ENCODE measurements at places on chromosomes 6 and 20.
A peak's percentile ranks its signal among the peaks of the same experiment; 100 is the strongest.

- DNase-seq = no peak
Measured at GRCh38 chr20:46823271-46823751, 71.3 kb upstream of the EYA2 start.

GRCh38 chr6:144820270-144820669 is 535.1 kb downstream of the UTRN start:
- no peak for DNase-seq

- DNase-seq = no peak
Measured at GRCh38 chr6:132246632-132247270, 154.5 kb downstream of the MOXD1 start.

GRCh38 chr6:12595161-12595811 is 121.3 kb upstream of the PHACTR1 start:
- DNase-seq = no peak

DNA sequence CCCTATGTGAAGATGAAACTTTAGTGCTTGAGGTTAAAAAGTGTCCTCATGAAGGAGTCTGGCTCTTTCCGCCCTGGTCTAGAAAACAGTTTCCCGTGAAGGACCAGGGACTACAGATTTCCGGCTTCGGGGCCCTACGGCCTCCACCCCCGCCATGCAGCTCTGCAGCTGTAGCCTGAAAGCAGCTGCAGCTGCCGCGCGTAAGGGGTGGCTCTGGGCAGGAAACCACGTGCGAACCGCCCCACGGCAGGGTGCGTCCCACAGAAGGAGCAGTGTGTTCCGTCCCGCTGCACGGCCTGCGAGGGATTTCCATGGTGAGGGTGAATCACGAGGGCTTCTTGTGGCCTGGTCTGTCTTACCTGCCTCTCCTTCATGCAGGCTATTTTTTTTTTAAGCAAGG is 117.0 kb downstream of the ERMARD start:
- peak; percentile 31 for DNase-seq

GRCh38 chr6:48613231-48613949 is 502.4 kb upstream of the PTCHD4 start:
- DNase-seq = no peak

GRCh38 chr6:161038229-161039031 is 46.9 kb downstream of the MAP3K4 start:
- DNase-seq = no peak

GRCh38 chr6:109299776-109300564 is 82.3 kb downstream of the CD164 start:
- no peak for DNase-seq

DNA sequence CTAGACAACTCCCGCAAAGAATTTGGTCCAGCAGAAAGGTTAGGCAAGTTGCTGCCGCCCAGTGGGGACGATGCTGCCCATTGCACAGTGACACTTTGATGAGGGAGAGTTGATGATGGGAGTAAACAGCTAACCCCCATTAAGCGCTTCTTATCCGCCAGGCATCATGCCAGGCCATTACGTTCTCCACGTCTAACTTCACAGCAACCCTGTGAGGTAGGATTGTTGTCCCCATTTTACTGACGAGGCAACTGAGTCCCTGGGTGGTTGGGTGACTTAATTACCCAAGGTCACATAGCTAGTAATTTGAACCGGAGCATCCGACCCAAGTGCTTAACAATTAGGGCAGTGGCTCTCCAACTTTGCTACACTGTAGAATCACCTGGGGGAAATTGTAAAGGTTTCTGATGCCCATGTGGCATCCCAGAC is 738 bp downstream of the RALGAPB start:
- DNase-seq = no peak

DNA sequence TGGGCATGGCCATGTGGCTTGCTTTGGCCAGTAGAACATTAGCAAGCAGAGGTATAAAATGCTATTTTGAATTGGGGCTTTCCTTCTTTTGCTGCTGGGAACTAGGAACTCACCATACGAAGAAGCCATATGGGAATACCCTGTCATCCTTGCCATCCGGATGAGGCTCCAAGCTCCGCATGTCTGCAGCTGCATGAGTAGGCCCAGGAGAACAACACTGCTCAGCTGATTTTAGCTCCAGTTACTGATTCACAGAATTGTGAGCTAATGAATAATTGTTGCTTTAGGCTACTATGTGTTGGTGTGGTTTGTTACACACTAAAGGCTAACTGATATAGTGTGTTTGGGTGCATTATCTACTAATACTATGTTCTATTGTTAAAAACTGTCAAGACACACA is 2.7 kb upstream of the PLCB4 start:
- DNase-seq = no peak

DNA sequence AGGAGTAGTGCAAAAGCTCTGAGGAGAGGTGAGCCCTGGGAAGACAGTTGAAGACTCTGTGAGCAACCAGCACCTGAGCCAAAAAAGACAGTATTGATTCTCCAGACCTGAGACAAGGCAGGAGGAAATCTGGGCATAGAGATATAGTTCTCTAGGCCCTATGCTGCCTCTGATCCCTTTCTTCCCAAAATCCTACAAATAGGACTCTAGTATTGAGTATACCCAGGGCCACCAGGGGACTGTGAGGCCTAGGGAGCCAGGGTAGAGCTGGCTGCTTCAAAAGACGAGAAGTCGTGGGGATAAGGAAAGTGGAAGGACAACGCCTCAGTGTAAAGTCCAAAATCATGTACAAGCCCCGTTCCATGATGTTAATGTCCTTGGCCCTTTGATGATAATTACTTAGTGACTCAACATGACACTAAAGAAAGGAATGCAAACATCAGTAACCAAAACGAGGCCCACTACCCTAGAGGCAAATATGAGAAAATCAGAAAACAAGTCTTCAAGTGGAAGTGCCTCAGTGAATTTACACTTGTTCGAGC is 197.3 kb upstream of the PROKR2 start:
- no peak for DNase-seq

DNA sequence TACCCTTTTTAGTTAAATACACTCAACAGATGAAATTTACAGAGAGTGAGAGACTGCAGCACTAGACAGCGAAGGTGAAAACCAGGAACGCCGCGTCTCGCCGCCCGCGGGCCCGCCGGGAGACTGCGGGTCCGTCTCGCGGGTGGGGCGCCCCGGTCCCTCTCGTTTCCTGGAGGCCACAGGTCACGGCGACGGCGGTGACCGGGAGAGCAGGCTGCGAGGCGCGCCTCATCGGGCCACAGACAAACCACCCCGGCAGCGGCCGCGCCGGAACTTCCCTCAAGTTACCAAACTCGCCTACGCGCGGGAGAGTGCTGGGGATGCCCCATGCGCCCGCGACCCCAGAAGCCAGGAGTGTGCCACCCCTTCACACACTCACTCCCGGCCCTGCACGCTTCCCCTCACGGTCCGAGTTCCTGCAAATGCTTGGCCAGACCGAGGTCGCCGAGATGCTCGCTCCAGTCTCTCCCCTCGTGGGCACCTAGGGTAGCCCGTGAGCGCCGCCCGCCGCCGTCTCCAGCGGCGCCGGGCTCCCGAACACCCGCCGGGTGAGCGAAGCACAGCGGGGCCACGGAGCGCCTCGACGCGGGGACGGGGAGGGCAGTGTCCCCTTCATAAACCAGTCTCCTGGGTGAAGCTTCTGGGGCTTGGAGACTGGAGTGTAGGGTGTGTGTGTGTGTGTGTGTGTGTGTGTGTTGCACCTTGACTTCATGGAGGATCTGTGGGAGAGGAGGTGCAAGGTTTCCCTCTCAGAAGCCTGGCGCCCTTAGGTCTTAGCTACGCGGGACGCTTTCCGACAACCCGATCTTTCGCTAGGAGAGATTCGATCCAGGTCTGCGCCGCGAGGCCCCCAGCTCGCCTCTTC is 1.4 kb downstream of the BACH2 start:
- peak; percentile 80 for DNase-seq

GRCh38 chr20:46614503-46614902 is 36.8 kb downstream of the SLC13A3 start:
- DNase-seq = no peak

- no peak for DNase-seq
Measured at GRCh38 chr6:14100138-14100537, 17.4 kb upstream of the CD83 start.

DNA sequence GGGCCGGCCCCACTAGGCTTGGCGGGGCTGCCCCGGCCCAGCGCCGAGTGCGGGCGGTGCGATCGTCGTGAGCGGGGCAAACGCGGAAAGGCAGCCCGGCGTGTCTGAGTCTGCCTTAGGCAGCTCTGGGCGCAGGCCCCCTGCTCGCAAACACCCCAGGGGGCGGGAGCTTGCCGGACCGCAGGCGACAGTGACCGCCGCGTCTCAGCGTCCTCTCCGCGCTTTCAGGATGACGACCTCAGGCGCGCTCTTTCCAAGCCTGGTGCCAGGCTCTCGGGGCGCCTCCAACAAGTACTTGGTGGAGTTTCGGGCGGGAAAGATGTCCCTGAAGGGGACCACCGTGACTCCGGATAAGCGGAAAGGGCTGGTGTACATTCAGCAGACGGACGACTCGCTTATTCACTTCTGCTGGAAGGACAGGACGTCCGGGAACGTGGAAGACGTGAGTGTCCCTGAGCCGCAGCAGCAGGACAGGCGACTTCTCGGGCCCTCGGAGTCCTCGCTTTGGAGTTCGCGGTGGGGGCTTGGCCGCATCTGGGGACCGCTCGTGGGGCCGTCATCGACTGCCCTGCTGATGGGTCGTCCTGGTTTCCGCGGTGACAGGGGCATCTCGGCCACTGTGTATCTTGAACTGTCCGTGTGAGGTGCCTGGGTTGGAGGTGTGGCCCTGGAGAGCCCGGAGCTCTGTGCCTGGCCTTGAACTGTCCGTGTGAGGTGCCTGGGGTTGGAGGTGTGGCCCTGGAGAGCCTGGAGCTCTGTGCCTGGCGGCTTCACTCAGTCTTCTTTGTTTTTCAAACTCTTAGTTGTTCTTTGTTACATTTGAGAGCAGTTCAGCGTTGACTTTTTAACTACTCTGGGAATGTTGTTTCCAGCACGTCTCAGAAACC is 786 bp downstream of the ADRM1 start:
- DNase-seq = no peak

DNA sequence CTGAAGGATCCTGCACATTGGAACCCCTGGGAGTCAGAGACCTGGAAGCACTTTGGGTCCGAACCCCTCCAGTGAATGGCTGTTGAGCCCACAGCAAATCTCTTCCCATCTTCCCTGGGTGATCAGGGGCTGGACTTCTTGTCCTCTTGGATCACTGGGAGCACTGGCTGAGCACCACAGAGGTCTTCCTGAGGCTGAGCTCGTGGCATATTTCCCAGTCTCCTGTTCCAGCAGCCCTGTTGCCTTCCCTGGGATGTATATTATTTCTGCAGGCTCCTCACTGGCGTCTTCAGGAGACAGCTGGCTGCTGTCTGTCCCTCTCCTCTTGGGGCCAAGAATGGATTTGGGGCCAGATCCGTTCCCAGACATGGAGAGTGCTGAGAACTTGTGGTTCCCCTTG is 43.4 kb downstream of the PTK7 start:
- DNase-seq = no peak

- no peak for DNase-seq
Measured at GRCh38 chr20:9867196-9867980, 28.5 kb upstream of the PAK5 start.

DNA sequence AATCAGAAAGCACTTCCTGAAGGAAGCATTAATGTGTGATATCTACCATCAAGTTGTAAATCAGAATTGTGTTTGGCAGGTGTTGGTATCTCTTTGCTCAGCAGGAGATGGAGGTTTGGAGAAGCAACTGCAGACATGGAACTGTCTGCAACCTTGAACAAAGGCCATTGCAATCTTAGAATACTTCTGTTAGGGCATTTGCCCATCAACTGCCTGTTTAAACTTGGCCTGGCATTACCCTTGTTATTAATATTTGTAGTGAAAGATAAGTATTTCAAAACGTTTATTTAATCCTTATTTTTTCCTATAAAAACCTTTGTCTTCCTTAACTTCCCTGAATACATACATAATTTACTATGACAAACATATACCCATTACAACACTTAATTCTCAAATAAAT is 14.1 kb downstream of the GSTA5 start:
- no peak for DNase-seq

GRCh38 chr20:61951695-61952533 is 113.8 kb downstream of the TAF4 start:
- no peak for DNase-seq

DNA sequence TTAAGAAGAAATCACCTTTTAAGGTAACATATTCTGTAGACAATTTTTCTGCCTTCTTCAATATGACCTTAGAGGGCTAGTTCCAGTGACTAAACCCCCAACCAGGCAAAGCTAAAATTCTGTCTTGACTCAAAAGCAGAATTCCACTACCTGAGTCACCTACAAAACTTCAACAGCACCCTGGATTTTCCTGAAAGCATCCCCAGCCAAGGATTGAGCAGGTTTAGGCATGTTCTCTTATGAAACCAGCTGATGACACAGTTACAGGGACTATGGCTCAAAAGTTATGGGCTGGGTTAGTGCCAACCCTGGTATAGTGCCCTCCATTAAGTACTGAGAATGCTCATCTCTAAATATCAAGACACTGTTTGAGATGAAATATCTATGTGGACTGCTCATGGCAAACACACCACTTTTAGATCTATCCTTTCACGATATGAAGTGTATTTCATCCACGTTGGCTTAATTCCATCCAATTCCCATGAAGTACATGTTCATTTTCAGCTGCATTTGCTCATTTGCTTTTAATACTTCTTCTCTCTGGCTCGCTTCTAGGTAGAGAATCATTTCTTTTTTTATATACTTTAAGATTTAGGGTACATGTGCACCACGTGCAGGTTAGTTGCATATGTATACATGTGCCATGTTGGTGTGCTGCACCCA is 53.6 kb upstream of the TNFAIP3 start:
- no peak for DNase-seq

DNA sequence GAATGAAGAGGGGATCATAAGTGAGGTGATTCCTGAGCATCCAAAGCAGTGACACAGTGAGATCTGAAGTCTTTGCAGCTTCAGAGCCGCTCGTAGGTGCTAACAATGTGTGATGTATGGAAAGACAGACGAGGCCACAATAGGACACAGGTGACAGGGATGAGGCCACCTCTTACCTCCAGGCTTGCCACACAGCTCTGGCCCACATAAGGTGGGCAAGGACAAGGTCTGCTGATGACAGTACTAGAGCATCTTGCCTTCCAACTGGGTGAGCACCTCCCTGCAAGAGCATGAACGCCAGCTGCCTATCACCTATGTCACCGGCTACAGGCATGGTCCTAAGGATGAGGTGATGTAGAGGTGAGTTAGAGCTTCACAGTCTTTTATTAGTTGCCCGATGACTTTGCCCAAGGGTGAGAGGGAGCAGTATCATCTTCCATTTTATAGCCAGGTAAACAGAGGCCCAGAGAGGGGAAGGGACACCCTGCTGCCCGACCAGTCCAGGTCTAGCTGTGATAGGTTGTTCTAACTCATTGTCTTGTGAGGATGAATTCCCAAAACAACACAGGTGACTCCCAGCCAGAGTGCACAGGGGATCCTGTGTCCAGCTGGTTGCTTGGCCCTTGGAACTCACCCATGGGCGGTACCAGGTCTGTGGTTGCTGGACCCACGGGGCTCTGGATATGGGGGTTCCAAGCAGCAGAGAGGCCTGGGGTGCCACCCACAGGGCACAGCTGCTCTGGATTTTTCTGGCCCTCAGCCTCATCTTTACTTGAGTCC is 6.2 kb upstream of the TGM6 start:
- no peak for DNase-seq
